Femur (tissue), 1 donor: ENCODE measurements at places on chromosomes 2 and 18.

DNA sequence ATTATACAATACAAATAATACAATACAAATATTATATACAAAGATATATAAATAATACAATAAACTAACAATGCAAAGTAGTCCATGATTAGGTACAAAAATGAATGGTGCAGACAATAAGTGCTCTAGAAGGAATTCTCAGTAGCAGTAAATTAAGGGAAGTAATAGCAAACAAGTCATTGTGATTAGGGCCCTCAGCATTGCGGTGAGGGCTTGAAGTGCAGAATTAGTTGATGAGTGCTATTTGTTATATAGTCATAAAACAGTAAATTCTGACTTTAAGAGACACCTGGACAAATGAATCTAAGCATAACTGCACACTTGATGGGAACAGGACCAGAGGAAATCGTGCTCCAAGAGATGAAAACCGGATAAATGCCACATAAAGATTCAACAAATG is 74.9 kb downstream of the ANKRD44 start:
- no peak for DNase-seq

DNA sequence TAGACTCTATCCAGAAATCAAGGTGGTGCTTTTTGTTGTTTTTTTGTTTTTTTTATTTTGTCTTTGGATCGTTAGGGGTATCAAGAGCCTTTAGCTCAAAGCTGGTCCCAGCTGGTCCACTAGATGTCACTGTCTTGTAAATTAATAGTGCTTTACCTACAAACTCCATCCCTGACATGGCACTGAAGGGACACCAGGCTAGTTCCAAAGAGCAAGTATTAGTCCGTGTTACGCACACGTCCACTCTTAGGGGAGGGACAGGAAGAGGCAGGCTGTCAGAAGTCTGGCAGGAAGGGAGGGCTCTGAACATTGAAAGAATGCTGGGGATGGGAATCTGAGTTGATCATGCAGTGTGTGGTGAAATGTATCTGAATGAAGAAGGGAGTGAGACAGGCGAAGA is 85.9 kb upstream of the CCBE1 start:
- no peak for DNase-seq

DNA sequence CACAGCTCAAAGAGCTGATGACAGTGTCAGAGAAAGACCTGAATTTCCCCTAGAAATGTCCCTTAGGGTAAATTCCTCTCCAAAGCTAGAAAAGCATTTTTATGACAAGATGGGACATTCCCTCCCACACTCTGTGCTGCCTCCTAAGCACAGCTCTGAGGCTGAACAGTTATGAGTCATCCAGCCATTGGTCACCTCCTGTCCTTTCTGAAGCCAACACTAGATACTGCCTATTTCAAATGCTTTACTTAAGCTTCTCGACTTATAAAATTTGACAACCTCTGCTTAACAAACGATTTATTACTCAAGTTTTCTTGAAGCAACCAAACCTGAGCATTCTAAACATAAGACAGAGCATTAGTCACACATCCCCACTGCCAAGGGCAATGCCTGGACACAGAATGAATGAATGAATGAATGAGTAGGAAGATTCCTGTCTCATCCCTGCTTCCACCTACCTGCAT is 35.4 kb downstream of the B4GALT6 start:
- DNase-seq, result no peak

- DNase-seq, result no peak
Measured at GRCh38 chr18:21672521-21673267, 31.9 kb downstream of the ABHD3 start.

GRCh38 chr18:49745045-49746014 is 68.0 kb downstream of the ACAA2 start:
- no peak for DNase-seq

DNA sequence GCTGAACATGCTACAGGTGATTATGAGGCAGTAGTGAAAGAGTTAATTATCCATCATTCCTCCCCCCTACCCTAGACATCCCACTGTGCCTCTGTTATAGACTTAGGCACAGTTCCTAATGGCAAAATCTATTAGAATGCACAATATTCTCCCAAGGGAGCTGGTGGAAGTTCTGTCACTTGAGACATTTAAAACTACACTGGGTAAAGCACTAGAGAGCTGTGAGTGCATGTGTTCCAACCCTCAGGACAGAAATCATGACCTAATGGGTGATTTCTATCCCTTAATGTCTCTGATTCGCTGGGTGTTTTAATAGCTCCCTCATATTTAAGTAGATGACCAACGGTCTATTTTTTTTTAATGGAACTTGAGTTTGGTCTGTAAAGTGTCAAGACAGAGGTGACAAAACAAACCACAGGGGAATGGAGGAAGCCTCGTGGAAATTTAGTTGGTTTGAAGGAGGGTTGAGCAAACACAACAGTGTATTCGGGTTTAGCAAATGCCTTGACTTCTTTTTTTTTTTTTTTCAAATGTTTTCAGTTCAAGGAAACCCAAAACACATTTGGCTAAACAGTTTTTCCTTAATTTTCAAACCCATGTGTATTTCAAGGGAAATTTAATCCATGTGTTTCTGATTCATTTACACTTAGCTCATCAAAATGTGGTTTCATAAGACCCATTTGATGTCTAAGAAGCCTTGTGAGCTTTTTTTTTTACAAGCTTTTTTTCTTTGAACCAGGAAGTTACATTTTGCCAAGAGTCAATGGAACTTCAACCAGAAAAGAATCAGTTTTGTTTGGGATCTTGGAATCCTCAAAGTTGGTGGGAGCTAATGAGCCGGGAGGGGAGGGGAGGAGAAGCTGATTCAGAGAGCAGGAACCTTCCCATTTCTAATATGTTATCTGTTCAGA is 665.1 kb upstream of the ZEB2 start:
- DNase-seq, result no peak

GRCh38 chr2:73260338-73260984 is 23.8 kb downstream of the FBXO41 start:
- no peak for DNase-seq

DNA sequence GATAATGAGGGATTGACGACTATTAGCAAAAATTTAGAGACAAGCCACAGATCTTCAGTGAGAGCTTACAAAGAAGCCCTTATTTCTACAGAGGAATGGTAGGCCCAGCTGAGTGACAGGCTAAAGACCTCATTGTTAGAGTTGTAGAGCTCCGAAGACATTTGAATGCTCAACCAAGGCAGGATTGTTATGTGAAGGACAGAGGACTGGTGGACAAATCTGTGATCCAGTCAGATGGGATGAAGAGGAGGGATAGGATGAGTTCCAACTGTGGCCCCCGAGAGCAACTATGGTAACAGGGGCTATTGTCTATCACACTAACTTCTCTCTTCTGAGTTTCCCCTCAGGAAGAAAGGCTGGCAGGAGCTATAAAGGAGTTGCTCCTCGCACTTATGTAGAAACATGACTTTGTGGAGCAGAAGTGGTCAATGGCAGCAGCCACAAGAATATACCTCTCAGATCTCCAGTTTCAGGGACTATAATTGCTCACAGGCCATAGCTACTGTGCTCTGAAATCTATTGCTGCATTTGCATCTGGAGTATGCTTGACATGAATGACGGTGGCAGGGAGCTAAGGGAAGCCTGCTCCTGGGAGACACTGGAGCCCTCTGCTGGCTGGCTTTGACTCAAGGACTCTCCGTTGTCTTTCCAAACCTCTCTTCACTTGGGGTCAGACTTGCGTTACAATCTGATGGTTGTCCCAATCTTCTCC is 50.3 kb upstream of the GREB1L start:
- peak; percentile 54 for DNase-seq

DNA sequence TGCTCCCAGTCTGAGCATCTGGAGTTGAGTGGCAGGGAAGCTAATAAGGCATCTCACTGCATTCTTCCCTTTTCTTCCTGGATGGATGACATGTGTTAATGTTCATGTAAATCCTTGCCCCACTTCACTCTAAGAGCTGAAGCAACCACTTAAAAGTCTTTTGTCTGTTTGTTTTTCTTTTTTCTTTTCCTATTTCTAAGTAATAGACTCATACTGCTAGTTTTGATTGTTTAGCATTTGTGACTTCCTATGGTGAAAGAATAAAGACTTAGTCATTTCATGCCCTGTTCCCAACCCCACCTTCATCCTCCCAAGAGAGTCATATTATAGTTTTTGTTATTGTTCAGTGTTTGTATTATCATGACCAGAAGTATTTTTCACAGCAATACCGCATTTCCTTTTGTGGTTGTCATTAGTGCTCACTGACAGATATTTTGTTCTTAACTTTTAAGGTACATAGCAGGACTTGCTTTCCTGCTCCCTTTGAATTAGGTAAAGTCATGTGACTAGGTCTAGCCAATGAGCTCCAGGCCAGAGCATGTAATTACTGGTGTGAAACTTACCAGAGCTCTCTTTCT is 18.1 kb upstream of the SPP2 start:
- no peak for DNase-seq

DNA sequence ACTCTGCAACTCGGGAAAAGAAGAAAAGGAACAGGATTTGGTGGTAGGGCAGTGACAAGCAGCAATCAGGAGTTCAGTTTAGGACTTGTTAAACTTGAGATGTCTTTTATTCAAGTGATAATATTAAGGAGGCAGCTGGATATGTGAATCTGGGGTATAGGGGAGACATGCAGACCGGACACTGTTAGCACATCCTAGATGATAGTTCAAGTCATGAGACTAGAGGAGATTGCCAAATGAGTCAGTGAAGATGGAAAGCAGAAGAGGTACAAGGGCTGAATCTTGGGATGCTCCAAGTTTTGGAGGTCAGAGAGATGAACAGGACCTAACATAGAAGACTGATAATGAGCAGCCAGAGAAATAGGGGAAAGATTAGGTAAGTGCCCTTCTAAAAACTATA is 69.5 kb upstream of the PSME4 start:
- no peak for DNase-seq

DNA sequence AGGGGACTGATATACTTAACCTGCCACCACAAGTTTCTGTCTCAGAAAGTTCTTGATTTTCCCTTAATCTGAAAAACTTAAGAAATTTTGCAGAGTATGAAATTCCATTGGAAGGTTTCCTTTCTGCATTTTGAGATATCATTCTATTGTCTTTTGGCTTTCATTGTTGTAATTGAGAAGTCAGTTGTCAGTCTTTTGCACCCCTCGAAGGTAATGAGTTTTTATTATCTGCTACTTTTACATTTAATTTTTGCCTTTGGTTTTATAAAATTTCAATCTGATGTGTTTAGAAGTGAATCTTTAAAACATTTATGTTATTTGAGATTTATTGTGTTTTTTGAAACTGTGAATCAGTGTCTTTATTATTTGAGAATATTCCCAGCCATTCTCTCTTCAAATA is 4.8 kb upstream of the IL36A start:
- no peak for DNase-seq

- DNase-seq, result no peak
Measured at GRCh38 chr2:239595726-239596125, 194.9 kb upstream of the HDAC4 start.

- peak; percentile 30 for DNase-seq
Measured at GRCh38 chr2:43486603-43487002, 109.2 kb downstream of the THADA start.

GRCh38 chr2:1234731-1235308 is 178.4 kb upstream of the TPO start:
- no peak for DNase-seq

DNA sequence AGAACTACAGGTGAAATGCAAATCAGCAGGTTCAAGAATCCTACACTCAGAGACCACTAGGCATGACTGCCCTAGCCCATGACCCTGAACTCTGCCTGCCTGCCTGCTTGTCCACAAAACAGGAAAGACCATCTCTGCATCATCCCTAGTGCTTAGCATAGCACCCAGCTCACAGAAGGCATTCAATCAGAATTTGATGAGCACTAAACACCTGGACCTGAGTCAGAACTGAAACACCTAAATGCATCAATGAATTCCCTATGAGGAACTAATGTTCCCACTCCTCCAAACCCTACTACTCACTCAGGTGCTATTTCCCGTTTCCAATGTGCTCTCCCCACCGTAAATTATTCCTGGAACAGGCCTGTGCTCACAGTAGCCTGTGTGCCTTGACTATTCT is 21.7 kb downstream of the MRPS5 start:
- DNase-seq, result no peak

DNA sequence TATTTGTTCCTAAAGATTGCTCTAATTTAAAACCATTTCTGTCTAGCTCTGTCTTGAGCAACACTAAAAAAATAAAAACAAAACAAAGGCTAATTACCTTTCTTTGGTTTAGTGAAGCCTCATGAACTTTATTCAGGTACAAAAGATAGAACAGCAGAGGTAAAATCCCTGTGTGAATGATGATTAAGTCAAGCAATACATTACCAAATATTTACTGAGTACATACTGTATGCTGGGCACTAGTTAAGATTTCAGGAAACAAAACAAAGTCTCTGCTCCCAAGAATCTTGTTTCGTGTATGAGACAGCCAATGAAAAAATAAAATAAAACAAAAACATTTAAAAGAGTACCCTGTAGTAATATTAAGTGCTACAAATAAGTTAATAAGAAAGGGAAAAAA is 257.5 kb downstream of the RND3 start:
- DNase-seq, result no peak

GRCh38 chr2:212596688-212597087 is 58.1 kb upstream of the ERBB4 start:
- DNase-seq, result no peak

DNA sequence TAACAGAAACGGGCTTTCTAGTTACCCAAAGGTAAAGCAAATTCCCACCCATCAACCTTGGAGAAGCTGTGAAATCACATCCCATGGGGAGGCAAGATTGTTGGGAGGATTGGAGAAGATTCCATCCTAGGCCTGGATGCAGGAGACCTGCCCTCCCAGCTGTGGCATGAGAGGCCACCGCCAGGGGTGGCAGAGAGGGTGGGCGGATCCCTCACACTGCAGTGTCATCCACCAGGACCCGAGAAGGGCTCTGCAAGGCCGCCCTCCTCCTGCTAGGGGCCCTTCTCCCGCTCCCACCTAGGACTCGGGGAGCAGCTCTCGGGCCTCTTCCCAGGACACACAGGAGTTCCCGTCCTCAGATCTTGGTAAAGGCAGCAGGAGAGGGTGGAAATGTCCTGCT is 15.5 kb upstream of the ATG16L1 start:
- DNase-seq, result no peak

DNA sequence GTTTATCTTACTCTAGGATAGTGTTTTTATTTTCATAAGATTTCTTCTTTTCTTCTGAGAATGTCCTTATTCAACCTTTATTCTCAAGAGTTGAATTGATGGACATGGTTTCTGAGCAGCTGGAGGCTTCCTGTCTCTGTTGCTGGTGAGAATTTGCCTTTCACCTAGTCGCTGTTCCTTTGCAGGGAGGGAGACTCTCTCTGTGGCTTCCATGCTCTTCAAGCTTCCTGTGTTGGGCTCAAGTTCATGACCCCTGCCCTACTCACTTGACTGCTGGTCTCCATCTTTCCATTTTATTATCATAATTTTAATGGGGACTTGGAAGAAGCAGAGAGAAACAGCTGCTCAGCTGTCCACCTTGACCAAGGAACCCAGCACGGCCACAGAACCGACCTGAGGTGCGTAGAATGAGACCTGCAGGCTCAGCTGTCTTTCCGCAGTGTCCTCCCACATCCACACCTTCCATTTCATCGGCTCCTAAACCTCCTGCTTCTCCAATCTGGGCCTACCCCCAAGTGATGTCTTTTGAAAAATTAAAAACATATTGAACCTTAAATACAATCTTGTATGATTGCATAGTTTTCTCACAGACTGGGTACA is 24.2 kb downstream of the TMEM18 start:
- no peak for DNase-seq
